Activated naive CD8-positive, alpha-beta T cell treated with anti-CD3 and anti-CD28 coated beads for 36 hours (primary cell): ENCODE measurements at places on chromosomes 16 and 17. TPM values are rescaled to one million over a fixed set of nuclear protein-coding genes. Genes with fewer than 3 reads are reported as not detected.

DNA sequence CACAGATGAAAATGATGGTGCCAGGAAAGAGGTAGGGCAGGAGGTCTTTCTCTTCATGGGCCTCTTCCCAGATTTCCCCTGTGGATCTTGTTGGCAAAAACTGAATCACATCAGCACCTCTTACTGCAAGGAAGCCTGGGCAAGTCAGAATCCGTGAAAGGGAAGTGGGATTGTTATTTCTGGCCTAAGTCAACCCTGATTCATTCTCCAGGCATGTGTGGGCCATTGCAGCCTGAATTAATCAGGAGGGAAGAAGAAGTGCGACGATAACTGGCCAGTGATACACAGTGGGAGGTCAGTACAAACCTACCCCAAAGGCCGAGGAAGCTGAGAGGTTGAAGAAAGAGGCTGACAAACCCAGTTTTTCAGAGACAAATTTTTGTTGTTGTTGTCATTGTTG, 17.9 kb upstream of the NSMCE1 start:
- no peak overlapping the region for H3K4me3 ChIP-seq
- H3K27me3 ChIP-seq = no peaks in the 10 kb centered on the region
- H3K4me1 ChIP-seq = peaks cover 48% of the 10 kb centered on the region
- no peak overlapping the region for H3K27ac ChIP-seq

DNA sequence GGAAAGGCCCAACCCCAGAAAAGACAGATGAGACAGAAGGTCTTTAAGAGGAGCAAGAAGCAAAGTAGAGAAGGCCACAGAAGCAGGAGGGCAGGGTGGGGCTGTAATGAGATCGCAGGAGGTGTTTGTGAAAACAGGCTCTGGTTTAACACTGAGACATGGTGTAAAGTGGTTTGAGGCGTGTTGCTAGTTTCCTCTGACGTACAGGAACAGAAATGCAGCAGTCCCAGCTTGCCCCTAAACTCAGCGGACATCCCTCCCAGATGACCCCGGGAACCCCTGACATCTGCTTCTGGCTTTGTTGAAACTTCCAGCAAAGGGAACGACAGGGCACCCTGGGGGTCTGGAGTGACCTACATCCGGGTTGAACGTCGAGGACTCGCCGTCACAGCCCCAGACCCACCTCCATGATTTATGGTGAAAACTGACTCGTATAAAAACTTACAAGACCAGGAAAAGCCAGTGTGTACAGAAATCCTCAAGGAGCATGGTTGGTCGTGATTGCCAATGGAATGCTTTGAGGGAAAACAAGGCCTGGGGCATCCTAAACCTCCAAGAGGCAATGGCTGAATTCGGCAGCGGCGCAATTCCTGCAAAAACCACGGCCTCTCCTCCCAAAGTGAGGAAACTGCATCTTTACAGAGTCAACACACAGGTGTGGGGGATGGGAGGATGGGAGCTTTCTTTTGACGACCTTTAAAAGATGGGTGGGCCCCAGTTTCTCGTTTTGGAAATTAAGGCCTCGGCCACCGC, 25.8 kb downstream of the LITAF start:
- peaks cover 78% of the 10 kb centered on the region for H3K4me1 ChIP-seq
- peaks cover 38% of the 10 kb centered on the region for H3K36me3 ChIP-seq
- no peaks in the 10 kb centered on the region for H3K27me3 ChIP-seq
- H3K4me3 ChIP-seq = peak overlapping the region; percentile 72
- peak; percentile 54 for DNase-seq

DNA sequence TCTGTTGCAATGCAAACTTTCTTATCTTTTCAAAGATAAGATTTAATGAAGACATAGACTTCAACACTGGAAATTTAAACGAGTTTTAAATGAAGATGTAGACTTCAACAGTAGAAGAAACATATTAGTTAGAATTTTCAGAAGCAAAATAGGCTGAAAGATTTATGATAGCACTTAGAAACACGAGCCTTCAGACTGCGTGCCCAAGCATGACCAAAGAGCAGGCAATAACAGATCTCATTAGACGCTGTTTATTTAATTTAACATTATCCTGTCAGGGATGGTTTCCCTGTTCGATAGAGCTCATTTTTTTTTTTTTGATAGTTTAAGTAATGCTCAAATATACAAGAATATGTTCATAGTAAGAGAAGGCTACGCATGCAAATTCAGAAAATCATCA, 604.7 kb upstream of the SOX9 start:
- no peaks in the 10 kb centered on the region for H3K27me3 ChIP-seq
- no peak for DNase-seq
- H3K4me3 ChIP-seq = no peak overlapping the region
- no peak overlapping the region for H3K27ac ChIP-seq
- no peaks in the 10 kb centered on the region for H3K36me3 ChIP-seq

Gene KRT31
- total RNA-seq = not detected

DNA sequence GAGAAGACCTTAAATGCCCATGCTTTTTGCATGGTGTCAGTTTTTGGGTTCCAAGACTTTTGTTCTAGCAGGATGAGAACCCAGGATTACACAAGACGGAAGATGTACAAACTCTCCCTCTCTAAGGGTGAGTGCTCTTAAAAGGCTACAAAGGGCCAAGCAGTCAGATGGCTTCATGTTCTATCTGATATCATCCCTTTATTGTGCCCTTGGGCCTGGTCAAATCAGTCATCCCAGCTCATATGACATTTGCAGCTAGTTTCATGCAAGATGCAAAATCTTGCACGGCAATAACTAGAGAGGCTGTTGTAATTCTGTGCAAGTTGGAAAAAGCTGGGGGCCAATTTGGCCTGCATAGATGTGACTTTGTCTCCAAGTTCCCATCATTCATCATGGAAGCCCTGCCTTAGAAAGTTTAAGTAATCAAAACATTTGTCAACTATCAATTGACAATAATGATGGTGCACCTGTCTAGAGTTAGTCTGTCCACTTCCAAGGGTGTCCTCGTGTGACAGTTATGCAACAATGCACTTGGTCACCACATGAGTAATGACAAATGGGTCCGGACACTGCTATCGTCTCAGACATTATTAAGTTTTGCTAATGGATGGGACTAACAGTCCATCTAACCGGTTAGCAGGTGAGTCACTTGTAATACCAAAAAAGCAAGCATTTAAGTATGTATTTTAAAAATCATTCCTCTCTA, 58.6 kb upstream of the ZFHX3 start:
- no peaks in the 10 kb centered on the region for H3K4me1 ChIP-seq
- no peak overlapping the region for H3K27ac ChIP-seq
- H3K4me3 ChIP-seq = no peak overlapping the region
- DNase-seq = no peak
- no peaks in the 10 kb centered on the region for H3K36me3 ChIP-seq

GRCh38 chr17:5123343-5124124, 7.7 kb downstream of the USP6 start:
- peaks cover 40% of the 10 kb centered on the region for H3K27me3 ChIP-seq
- DNase-seq = no peak
- no peaks in the 10 kb centered on the region for H3K36me3 ChIP-seq
- no peak overlapping the region for H3K4me3 ChIP-seq

DNA sequence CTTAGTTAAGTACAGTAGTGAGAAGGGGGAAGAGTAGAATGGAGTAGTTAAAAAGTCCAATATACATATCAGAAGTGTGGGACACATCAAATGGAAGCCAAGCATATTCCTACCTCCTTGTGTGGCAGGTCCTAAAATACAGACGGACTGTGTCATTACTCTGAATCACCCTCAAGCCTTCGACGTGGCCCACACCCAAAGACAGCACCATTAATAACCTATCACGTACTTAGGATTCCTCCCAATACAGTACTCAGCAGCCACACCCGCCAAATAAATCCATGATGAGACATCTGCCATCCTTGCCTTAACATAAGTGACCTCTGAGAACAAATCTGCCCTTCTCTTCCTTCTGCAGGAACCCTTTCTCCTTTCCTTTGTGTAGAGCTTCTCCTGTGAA, 38.9 kb downstream of the UBE2G1 start:
- H3K27ac ChIP-seq = no peak overlapping the region
- peaks cover 44% of the 10 kb centered on the region for H3K36me3 ChIP-seq
- peaks cover 34% of the 10 kb centered on the region for H3K4me1 ChIP-seq
- DNase-seq = no peak
- no peak overlapping the region for H3K4me3 ChIP-seq

Gene MEFV
- total RNA-seq = 0.08 TPM

- peaks cover 21% of the 10 kb centered on the region for H3K4me1 ChIP-seq
- no peak overlapping the region for H3K27ac ChIP-seq
- no peak overlapping the region for H3K4me3 ChIP-seq
Observed at GRCh38 chr17:63442549-63443035, 3.5 kb downstream of the CYB561 start.

DNA sequence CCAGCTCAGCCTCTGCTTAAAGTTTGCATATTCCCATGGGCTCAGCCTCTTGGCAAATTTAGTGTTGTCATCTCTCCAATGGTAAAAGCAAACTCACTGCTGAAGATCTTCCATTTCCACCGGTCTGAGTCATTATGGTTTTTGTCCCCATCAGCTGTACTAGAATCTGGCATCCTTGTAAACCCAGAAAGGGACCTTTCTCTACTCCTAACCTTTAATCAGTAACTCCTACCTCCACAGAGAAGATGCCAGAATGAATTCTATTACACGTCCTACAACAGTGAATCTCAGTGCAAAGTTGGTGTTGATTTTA, 45.8 kb downstream of the ZNF652 start:
- peaks cover 5% of the 10 kb centered on the region for H3K36me3 ChIP-seq
- no peak overlapping the region for H3K4me3 ChIP-seq
- DNase-seq = no peak

DNA sequence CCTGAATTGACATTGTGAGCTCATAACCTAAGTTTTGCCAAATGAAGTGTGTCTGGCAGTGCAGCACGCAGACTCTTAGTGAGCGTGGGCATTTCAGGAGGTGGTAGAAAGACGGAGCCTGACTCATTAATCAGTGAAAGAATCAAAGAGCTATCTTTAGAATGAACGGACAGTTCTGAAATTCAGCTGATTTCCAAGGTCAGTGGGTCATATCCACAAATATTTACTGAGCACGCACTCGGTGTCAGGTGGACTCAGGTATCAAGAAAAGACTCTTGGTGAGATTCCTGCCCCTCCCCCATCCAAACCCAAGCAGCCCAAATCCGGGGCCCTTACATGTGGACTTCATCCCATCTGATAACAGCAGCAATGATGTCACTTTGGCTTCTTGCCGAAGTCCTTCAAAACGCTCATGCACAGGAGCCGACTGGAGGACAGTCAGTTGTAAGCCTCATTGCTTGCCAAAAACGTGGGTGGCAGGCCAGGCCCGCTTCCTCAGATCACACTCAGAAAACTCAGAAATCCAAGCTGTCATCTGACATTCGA, 185.8 kb downstream of the HS3ST3A1 start:
- H3K36me3 ChIP-seq = no peaks in the 10 kb centered on the region
- H3K4me3 ChIP-seq = no peak overlapping the region
- peaks cover 12% of the 10 kb centered on the region for H3K27me3 ChIP-seq
- DNase-seq = no peak
- H3K27ac ChIP-seq = no peak overlapping the region
- no peaks in the 10 kb centered on the region for H3K4me1 ChIP-seq

Gene AOC2
- 1.9 TPM for total RNA-seq

DNA sequence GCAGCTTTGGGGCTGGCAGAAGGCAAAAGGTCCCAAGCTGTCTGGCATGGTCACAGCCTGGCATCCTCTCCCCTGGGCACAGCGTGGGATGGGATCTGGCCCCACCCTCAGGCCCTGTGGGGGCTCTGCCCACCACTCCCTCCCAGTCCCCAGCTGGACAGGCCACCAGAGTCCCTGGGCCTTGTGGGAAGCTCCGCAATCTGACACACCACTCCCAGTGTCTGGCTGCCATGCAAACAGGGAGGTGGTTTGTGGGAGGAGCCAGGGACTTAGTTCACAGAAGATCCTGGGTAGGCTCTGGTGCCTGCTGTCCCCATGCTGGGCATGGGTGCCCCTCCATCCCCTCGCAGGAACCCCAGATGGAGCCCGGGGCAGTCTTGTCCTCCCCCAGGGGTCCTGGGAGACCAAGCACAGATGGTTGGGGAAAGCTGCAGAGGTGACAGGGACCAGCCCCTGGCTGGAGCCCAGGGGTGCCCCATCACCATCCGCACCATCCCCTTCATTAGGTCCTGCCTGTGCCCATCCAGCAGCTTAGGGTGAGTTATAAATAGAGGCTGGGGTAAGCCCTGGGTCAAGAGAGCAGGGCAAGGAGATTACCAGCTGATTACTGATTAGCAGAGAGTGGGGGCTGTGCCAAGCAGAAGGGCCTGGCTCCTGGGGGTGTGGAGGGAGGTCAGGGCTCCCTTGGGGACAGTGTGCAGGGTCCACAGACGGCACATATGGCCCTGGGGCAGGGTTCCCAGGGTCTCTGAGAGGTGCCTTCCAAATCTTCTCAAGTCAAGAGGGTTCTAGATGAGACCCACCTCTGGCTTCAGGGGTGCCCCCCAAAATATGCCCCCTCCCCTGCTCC, 6.2 kb downstream of the FSCN2 start:
- H3K36me3 ChIP-seq = peaks cover 2% of the 10 kb centered on the region
- no peak for DNase-seq
- H3K27me3 ChIP-seq = peaks cover 28% of the 10 kb centered on the region
- no peak overlapping the region for H3K27ac ChIP-seq
- H3K4me3 ChIP-seq = no peak overlapping the region

Gene TRPV2
- 40.2 TPM for total RNA-seq

GRCh38 chr17:44872131-44872768, 24.6 kb downstream of the HIGD1B start:
- H3K27ac ChIP-seq = no peak overlapping the region
- DNase-seq = no peak
- peaks cover 26% of the 10 kb centered on the region for H3K36me3 ChIP-seq

DNA sequence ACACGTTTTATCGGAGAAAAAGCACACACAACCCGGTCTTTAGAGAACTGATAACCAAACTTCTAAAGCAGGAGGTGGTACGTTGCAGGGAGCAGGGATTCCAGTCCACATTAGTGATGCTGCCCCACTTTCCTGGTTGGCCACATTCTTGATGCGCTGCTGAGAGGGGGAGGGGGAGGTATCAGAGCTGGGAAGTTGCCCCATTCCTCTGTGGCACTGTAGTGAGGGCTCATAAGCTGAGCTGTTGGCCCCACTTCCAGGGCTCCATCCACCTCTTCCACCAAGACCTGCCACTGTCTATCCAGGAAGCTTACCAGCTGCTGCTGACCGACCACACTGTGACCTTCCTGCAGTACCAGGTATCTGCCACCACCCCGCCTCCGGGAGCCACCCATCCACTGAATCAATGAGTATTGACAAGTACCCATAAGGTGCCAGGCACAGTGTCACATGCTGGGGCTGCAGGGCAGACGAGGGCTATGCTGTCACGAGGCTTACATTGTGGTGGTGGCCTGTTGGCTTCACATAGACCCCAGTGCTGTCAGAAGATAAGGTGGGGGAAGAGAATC, 1.1 kb downstream of the TSEN54 start:
- H3K27ac ChIP-seq = peak overlapping the region; percentile 78
- peak overlapping the region; percentile 90 for H3K4me3 ChIP-seq
- DNase-seq = peak; percentile 29
- peaks cover 20% of the 10 kb centered on the region for H3K36me3 ChIP-seq
- peaks cover 23% of the 10 kb centered on the region for H3K4me1 ChIP-seq
- peaks cover 3% of the 10 kb centered on the region for H3K27me3 ChIP-seq

Gene NPIPB6
- not detected for total RNA-seq

GRCh38 chr17:36088670-36089338, 1.1 kb downstream of the CCL3 start:
- H3K27ac ChIP-seq = peak overlapping the region; percentile 92
- peak overlapping the region; percentile 58 for H3K4me3 ChIP-seq
- H3K36me3 ChIP-seq = peaks cover 11% of the 10 kb centered on the region
- peaks cover 5% of the 10 kb centered on the region for H3K27me3 ChIP-seq
- DNase-seq = no peak
